ENCODE measurements at places on chromosomes 2 and 18.

DNA sequence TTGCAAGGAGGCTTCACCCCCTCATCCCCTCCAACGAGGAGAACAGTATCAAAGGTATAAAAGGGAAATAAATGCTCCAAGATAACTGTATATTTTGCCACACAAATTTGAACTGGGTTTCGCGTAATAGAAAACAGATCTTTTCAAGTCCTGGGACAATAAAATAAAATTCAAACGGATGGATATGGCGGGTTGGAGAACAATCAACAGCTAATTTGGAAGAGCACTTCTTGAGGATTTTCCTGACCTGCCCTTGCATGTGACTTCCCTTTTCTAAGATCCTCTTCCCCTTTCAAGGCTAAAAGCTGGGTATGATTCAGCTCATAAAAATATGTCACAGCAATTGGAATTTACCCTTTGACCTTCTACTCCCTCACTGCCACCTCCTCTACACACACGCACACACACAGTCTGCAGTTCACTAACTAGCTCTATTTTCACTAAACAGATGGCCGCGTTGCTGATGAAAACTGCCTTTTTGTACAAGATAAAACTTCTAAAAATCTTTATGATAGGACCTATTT lies 386.9 kb downstream of the FIGN start:
- DNase-seq, result no peak

DNA sequence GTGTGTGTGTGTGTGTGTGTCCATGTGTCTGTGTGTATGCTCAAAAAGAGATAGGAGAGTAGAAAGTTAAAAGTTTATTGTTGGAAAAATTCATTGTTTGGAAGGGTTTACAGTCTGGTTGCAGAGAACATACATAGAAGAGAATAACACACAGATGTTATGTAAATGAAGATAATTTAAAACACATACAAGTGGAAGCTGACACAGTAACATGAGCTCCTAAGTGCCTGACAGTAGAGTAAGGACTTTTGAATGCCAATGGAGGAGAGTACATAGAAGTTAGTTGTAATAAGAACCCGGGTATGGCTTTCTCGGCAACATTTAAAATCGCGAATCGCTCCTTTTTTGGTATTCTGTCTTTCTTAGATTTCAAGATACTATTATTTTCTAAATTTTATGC lies 137.0 kb upstream of the FANCL start:
- DNase-seq, result no peak

- DNase-seq, result no peak
Measured at GRCh38 chr2:143988082-143988481, 531.8 kb downstream of the ZEB2 start.

- no peak for DNase-seq
Measured at GRCh38 chr2:143357966-143358365, 228.7 kb downstream of the ARHGAP15 start.

DNA sequence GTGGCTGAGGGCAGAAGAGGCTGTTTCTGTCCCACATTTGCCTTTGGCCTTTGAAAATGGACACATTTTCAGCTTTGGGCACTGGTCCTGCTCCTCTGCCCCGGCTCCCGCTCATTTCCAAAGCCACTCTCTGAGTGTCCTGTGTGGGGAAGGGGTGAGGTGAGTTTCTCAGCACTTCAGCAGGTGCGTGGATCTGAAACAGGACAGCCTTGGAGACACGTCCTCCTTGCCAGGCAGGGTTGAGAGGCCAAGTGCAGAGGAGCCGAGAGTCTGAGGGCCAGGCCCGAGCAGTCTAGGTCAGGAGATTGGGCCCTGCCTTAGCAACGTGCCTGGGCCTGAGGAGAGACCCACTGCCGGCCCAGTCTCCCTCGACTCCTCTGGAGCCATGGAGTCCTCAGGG lies 21.9 kb upstream of the ALPI start:
- DNase-seq, result no peak

GRCh38 chr18:62678847-62679485 lies 36.4 kb upstream of the PHLPP1 start:
- no peak for DNase-seq

GRCh38 chr2:69013840-69014821 lies 1.2 kb downstream of the ANTXR1 start:
- DNase-seq, result no peak

- no peak for DNase-seq
Measured at GRCh38 chr2:231422056-231422455, 26.5 kb downstream of the B3GNT7 start.

- no peak for DNase-seq
Measured at GRCh38 chr18:63040788-63041410, 278.7 kb downstream of the BCL2 start.

DNA sequence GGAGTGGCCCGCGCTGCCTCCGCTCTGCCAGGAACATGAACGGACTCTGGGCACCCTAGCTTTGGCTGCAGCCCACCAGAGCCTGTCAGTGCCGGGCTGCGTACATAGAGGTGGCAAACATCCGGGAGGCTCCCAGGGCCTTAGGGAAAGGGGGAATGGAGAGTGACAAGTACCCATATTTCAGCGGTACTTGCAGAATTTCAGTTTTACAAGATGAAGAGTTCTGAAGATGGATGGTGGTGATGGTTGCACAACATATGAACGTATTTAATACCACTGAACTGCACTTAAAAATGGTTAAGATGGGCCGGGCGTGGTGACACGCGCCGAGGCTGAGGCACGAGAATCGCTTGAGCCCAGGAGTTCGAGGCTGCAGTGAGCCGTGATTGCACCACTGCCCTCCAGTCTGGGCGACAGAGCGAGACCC lies 873 bp downstream of the MTHFD2 start:
- no peak for DNase-seq

GRCh38 chr18:79754022-79754761 lies 43.5 kb upstream of the KCNG2 start:
- no peak for DNase-seq

Data from GM04503 (cell line).